ENCODE measurements at places on chromosomes 7 and 10. TPM values are rescaled to one million over a fixed set of nuclear protein-coding genes. Genes with fewer than 3 reads are reported as not detected.

NEUROG3 gene
- total RNA-seq, result 1.2 TPM

TWIST1 gene
- 1.1 TPM for total RNA-seq

MEIG1 gene
- total RNA-seq, result not detected

GRCh38 chr7:90958647-90959046 is 305.6 kb upstream of the FZD1 start:
- no peaks in the 10 kb centered on the region for H3K27me3 ChIP-seq
- no peak overlapping the region for H3K4me3 ChIP-seq
- no peak overlapping the region for H3K27ac ChIP-seq
- no peaks in the 10 kb centered on the region for H3K4me1 ChIP-seq
- no peaks in the 10 kb centered on the region for H3K36me3 ChIP-seq
- no peak for DNase-seq

GRCh38 chr10:78314651-78315050 is 281.0 kb downstream of the RPS24 start:
- H3K4me1 ChIP-seq, result no peaks in the 10 kb centered on the region
- H3K27ac ChIP-seq, result no peak overlapping the region
- H3K36me3 ChIP-seq, result no peaks in the 10 kb centered on the region
- no peaks in the 10 kb centered on the region for H3K27me3 ChIP-seq
- H3K4me3 ChIP-seq, result no peak overlapping the region

GRCh38 chr7:134254311-134254710 is 62.4 kb downstream of the SLC35B4 start:
- no peak overlapping the region for H3K4me3 ChIP-seq
- no peaks in the 10 kb centered on the region for H3K4me1 ChIP-seq
- DNase-seq, result no peak
- H3K27me3 ChIP-seq, result no peaks in the 10 kb centered on the region
- H3K36me3 ChIP-seq, result no peaks in the 10 kb centered on the region

GRCh38 chr7:71772779-71773178 is 639.4 kb downstream of the CALN1 start:
- H3K4me3 ChIP-seq, result no peak overlapping the region
- H3K4me1 ChIP-seq, result no peaks in the 10 kb centered on the region

DNA sequence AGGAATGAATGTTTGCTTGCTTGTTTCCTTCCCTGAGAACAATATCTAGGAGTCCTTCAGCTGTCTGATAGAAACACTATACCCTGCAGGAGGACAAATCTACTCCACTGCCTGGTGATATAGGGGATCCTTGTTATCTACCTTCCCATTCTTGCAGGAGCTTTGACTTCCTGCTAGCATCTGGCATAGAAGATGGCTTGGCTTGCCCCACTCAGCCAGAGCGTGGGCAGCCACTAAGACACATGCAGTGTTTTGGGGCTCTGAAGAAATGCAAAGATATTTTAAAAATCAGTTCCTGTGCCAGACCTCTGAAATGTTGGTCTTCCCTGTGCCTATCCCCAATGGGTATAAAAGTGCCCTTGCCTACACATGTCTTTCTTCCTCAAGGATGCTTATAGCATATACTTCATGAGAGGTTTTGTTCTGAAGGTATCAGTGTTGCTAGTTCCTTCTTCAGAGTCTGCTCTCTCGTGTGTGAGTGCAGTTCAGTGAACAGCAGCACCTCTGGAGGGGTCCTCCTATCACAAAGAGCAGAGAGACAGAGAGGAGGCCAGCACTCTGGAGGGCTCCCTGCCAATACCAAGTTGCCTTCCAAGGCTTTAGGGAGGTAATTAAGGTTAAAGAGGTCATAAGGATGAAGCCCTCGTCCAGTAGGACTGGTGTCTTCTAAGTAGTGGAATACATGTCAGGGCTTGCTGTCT is 149.1 kb upstream of the CALCR start:
- DNase-seq, result no peak
- H3K27me3 ChIP-seq, result no peaks in the 10 kb centered on the region
- H3K4me1 ChIP-seq, result no peaks in the 10 kb centered on the region
- no peak overlapping the region for H3K27ac ChIP-seq

GRCh38 chr10:85315657-85316056 is 987.3 kb downstream of the CCSER2 start:
- no peaks in the 10 kb centered on the region for H3K36me3 ChIP-seq
- no peak overlapping the region for H3K27ac ChIP-seq
- no peak overlapping the region for H3K4me3 ChIP-seq
- DNase-seq, result no peak

GRCh38 chr10:7449063-7449695 is 38.3 kb upstream of the SFMBT2 start:
- no peak overlapping the region for H3K27ac ChIP-seq
- no peaks in the 10 kb centered on the region for H3K27me3 ChIP-seq
- DNase-seq, result no peak
- H3K4me3 ChIP-seq, result no peak overlapping the region
- H3K36me3 ChIP-seq, result no peaks in the 10 kb centered on the region
- H3K4me1 ChIP-seq, result no peaks in the 10 kb centered on the region
